GM04504 (cell line): ENCODE measurements at places on chromosomes 13 and 19.

DNA sequence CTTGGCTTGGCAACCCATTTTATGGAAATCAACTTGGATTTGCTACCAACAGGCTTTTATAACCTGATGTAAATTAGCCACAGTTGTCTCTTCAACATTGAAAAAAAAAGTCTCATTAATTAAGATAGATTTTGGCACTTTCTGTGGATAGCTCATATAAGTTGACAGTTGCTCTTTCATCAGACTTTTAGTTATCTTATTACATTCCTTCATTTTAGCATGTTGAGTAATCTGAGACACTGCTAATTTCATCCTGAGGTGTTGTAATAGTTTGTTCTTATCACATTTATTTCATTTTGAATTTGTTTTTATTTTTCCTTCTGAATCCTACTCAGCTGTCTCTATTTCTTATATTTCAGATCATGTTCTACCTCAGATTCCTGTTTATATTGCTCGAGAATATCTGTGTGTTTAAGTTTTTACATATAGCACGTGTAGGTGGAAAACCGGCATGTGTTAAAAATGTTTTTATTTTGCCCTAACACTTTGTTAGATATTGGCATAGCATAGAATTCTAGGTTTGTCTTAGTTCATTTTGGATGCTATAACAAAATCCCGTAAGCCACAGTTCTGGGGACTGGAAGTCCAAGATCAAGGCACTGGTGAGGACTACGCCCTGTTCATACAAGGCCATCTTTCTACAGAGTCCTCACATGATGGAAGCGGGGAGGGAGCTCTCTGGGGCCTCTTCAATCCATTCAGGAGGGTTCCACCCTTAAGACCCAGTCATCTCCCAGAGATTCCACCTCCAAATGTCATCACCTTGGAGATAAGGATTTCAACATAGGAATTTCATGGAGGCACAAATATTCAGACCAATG, 239.4 kb downstream of the COL4A1 start:
- no peak for DNase-seq

- DNase-seq: no peak
These were observed 852.7 kb upstream of the KLHL1 start for GRCh38 chr13:70960841-70961443.

- no peak for DNase-seq
These were observed 1.3 kb downstream of the CDX2 start for GRCh38 chr13:27967736-27968315.

GRCh38 chr19:2477141-2477710, 1.3 kb downstream of the GADD45B start:
- no peak for DNase-seq

DNA sequence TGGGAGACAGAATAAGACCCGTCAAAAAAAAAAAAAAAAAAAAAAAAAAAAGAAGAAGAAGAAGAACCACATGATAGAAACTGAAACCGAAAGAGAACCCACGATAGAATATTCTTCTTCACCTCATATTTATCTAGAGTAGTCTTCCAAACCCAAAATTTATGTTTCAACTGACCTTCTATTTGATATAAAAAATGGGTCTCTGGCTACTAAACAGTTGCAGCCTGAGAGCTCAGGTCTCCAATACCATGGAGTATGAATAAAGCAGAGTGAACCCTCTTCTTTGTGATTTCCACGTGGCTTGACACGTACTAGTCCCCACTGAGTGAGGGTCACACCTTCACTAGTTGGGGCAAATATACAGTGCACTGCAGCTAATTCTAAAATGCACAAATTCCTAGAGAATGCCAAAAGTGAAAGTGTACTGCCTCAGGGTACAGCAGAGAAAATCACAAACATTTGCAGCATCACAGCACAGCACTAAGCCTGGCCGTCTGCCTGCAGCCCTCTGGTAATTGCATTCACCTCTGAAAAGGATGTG, 30.8 kb upstream of the RFC3 start:
- no peak for DNase-seq
